ENCODE measurements at places on chromosomes 2 and 18.
A peak's percentile ranks its signal among the peaks of the same experiment; 100 is the strongest.

DNA sequence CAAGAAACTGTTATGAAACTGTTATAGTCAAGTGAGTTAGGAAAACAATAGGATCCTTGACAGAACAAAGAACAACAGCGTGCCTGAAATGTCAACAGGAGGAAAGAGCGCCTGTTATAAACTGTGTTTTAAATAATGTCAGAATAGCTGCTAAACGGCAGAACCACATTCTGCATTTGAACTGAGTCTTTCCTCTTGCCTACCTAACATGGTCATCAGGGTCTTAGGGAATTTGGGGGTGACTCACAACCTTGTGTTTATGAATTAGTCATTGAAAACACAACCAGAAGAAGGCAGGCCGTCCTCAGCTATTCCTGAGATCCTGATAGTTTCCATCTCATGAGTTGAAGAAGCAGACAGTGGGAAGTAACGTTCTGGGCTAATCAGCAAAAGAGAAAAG lies 222.0 kb upstream of the FN1 start:
- DNase-seq: peak; percentile 97

GRCh38 chr2:40690525-40690924 lies 238.6 kb upstream of the SLC8A1 start:
- DNase-seq: no peak

DNA sequence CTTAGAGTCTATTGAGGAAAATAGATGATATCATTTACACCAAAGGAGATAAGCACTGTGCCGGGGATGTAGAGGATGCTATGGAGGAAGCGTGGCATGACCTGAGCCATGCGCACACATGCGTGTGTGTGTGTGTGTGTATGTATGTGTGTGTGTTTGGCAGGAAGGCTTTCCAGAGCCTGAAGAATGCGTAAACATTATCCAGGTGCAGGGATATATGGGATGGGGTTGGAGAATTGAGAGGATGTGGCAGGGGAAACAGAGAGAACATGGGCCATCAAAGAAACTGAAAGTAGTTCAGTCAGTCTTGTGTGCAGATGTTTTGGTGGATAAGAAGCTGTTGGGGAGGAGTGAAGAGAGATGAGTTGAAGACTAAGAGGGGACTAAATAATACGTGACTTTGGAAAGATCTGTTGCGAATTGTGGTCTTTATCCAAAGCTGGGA lies 9.3 kb upstream of the STAT1 start:
- DNase-seq: no peak

DNA sequence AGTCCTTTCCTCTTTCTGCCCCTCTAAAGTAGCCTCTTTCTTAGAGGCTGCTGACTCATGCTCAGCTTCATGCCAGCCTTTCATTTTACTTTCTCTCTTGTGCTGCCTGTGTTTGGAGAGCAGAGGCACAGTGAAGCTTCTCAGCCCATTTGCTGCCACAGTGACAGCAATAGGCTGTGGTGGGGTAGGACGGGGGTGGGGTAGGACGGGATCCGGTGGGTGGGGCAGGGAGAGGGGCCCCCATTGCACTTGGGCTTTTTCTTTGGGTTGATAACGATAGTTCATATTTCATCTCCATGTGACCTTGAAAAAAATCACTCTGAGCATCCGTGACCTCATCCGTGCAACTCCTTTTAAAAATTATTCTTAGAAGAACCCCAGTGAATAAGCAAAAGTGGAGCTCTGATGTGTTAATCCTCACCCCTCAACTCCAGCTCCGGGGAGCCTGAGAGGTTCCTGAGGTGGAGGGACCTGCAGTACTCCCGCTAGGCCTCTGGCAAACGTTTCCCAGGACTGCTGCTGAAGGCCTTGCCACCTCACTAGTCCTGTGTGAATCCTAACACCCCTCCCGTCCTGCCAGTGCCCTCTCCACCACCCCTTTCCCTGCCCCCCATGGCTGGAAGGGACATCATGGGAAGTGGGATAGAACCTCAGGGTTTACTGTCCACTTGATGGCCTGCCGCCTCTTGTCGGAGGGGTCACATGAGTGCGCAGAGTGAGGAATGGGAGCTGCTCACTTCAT lies 70.8 kb downstream of the INPP4A start:
- peak; percentile 33 for DNase-seq

- no peak for DNase-seq
These were observed 305.5 kb downstream of the ALK start for GRCh38 chr2:29615841-29616240.

- no peak for DNase-seq
These were observed 62.2 kb downstream of the MFSD6 start for GRCh38 chr2:190470256-190470826.

- no peak for DNase-seq
These were observed 4.0 kb downstream of the B4GALT6 start for GRCh38 chr18:31680433-31680811.

DNA sequence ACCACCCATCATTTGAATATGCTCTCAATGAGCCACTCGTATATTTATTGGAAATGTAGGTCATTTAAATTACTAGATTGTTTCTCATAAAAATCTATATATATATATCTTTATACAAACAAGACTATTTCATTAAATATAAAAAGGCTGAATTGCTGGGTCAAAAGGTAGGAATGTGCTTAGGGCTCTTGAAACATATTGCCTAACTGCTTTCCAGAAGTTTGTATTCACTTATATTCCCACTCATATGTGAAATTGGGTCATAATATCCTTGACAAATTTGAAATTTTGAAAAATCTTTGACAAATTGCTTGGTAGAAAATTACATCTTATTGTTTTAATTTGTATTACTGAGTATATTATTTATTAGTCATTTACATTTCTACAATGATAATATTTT lies 999.8 kb upstream of the CDH2 start:
- DNase-seq: no peak

DNA sequence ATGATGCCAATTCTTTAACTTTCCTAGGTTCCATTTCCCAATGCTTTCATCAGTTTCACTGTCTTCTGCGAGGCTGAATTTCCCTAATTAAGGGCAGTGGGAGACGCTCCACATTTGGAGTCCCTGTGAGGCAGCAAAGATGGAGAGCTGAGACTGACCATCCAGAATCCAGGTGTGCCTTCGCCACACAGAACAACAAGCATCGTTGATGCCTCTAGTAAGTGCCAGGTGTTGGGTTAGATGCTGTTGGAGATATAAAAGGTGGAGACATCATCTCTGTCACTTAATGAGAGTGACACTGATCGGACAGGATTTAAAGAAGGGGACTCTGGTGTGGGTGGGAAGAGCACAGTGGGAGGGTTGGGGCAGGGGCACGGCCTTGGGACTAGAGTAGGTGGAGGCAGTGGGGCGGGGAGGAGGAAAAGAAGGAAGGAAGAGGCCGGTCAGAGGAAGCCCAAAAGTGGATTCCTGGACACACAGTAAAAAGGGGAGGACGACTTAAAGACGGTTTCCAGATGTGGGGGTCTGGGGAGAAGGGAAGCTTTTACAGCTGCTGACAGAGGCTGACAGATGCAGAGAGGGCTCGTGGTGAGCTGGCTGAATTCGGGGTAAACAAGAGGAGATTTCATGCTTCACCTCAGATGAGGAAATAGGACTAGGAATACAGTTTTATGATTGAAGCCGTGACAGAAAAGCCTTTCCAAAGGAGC lies 113.0 kb downstream of the BCL2 start:
- no peak for DNase-seq
